ENCODE measurements at places on chromosomes 11 and 22. TPM values are rescaled to one million over a fixed set of nuclear protein-coding genes. Genes with fewer than 3 reads are reported as not detected.

- DNase-seq = no peak
These were observed 121.1 kb downstream of the KIRREL3 start for GRCh38 chr11:126879516-126879915.

DNA sequence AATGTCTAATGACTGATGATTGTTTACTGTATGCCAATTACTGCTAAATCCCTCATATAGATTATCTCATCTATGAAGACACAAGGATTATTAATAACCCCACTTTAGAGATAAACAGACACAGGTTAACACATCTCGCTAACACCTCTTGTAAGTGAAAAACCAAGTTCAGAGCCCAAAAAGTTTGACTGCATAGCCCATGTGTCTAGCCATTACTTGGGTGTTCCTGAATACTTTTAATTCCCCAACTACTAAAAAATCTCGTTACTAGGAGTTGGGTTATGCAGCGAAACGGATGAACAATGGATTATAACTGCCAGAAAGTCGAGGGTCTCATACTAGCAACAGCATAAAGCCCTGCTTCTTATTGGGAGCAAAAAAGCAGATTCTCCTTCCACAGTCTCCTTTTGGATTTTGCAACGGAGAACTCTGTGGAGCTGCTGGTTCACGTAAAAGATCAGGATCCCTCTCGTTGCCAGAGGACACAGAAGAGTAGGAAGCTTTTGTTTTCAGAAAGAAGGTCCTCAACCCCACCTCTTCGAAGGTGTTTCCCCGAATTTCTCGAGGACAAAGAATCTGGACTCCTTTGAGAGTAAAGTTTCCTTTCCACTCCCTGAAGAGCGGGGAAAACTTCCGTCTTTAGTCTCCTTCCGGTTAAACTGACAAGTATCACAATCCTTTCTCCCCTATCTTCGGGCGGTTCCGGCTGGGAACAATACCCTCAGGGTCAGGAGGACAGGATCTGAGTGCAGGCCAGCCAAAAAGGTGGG is 979 bp downstream of the ZBED5 start:
- no peak for DNase-seq

Gene CNGA4
- total RNA-seq = not detected

Gene MRGPRE
- total RNA-seq = not detected

- no peak for DNase-seq
These were observed 158.5 kb upstream of the SORL1-AS1 start for GRCh38 chr11:121611242-121611641.

Gene GGT5
- 81.3 TPM for total RNA-seq

Data from thoracic aorta (tissue), 2 donors.